ENCODE measurements at places on chromosomes 13 and 19.

GRCh38 chr13:94366677-94367076, 112.8 kb downstream of the DCT start:
- DNase-seq: no peak

GRCh38 chr13:113670541-113670940, 3.5 kb downstream of the GRK1 start:
- no peak for DNase-seq

DNA sequence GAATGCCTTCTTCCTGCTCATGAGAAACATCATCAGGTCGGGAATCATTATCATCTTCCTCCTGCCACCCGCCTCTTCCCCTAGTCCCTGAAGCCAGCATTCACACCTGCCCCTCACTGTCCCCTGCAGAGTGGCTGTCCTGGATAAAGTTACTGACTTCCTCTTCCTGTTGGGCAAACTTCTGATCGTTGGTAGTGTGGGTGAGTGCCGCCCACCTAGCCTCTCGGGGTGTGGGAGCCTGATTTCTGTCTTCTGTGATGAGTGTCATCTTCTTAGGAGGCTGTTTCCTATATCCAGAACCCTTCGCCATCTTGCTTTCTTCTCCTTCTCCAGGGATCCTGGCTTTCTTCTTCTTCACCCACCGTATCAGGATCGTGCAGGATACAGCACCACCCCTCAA, 12.5 kb downstream of the SLC44A2 start:
- no peak for DNase-seq

GRCh38 chr13:56400774-56401173, 739.9 kb upstream of the PRR20A start:
- no peak for DNase-seq

- peak; percentile 31 for DNase-seq
Observed at GRCh38 chr19:21751384-21751783, 16.0 kb downstream of the ZNF100 start.

DNA sequence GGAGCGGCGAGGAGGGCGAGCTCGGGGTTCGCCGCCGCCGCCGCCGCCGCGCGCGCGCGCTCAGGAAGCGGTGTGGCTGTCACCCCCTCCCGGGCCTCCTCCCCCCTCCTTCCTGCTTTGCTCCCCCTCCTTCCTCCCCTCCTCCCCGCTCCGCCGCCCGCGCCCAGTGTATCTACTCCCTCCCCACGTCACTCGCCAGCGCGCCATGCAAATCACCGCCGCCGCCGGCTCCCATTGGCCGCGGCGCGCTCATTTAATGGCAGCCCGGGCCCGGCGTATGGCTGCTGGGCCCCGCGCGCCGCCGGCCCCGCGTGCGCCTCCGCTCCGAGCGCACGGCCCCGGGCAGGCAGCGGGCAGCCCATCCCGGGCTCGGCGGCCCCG, 335 bp upstream of the SOX1 start:
- DNase-seq: no peak

DNA sequence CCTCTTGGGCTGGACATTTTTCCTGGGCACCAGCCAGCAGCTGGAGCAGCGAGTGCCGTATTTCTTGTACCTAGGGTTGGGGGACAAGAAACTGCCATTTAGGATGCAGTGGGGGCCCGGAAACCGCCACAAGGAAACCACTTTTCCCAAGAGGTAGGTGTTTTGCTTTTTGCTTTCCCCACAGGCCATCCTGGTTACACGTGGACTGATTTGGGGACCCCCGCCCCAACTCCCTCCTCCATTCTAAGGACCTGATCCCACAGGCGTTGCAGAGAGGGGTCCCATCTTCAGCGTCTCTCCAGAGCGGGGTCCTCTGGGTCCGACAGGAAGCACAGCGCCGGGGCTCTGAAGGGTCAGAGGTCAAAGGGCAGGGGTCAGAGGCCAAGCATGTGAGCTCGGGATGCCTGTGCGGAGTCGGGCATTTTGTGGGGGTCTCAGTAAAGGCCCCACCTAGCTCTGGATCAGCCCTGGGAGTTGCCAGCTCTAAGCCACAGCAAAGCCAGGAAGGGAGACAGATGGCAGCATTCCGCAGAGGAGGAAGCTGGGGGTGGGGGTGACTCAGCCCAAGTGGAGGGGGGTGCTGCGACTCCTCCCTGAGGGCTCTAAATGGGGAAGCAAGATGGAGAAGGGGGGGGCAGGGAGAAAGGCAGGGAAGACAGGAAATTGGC, 4.3 kb downstream of the ZGLP1 start:
- no peak for DNase-seq

DNA sequence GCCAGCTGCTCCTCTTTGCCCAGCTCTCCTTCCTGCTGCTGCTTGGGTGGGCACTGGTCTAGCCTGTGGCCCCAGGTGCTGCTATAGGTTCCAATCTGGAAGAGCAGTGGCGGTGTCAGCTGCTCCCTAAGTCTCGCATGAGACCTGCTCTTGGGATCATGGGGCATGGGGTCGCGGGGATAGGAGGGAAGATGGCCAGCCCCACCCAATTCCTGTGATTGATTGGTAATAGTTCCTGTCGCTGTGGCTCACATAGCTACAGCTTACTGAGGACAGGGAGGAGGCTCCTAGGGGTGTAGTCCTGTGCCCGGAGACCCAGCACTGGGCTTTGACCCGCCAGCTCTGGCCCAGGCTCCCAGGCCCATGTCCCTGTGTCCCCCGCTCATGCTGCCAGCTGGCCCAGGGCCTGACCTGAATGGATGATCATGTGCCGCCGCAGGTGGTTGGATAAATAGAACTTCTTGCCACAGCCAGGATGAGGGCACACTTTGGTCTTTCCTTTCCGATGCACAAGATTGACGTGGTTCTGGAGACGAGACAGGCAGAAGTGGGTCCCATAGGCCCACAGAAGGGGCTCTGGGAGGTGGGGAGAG, 4.5 kb upstream of the ELAVL3 start:
- peak; percentile 7 for DNase-seq

DNA sequence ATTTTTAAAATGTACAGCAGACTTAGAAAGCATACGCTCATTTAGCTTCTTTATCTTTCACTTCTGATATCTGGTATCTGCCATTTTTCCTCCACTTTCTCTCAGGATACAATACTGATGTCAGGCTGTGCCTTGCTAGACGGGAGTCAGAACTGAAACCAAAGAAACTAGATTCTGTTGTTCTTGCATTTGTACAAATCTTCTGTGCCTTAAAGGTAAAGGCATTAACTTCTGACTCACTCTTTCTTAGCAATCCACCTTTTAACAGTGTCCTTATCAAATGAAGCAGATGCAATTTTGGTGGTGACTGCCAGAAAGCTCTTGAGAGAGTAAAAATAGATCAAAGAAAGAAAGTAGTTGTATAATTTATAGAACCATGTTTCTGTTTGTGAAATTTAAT, 370.4 kb downstream of the PCDH20 start:
- DNase-seq: no peak

All from 8988T (cell line).